ENCODE measurements at places on chromosomes 3 and 15. TPM values are rescaled to one million over a fixed set of nuclear protein-coding genes. Genes with fewer than 3 reads are reported as not detected.

Gene CCDC80
- 53.2 TPM for total RNA-seq

Gene SAMMSON
- not detected for total RNA-seq

GRCh38 chr15:22227411-22228100 is 147.2 kb downstream of the OR4M2 start:
- DNase-seq = no peak

GRCh38 chr15:52441841-52442240 is 86.8 kb downstream of the MYO5A start:
- no peak for DNase-seq

Gene BSN
- 1.2 TPM for total RNA-seq

Gene GXYLT2
- total RNA-seq = 6.1 TPM

Gene GRM7
- 0.14 TPM for total RNA-seq

- no peak for DNase-seq
Measured at GRCh38 chr3:131048030-131048429, 21.4 kb downstream of the NEK11 start.

Gene LRRIQ4
- not detected for total RNA-seq

Gene PPP2R3A
- 28.5 TPM for total RNA-seq

- no peak for DNase-seq
Measured at GRCh38 chr3:124840331-124840730, 46.8 kb downstream of the ITGB5 start.

GRCh38 chr15:32683906-32684584 is 33.8 kb upstream of the GREM1 start:
- no peak for DNase-seq

Measured in mucosa of descending colon (tissue), 3 donors.